ENCODE measurements at places on chromosomes 7 and 10.

- DNase-seq = no peak
These were observed 168.4 kb downstream of the COBL start for GRCh38 chr7:51148216-51148615.

DNA sequence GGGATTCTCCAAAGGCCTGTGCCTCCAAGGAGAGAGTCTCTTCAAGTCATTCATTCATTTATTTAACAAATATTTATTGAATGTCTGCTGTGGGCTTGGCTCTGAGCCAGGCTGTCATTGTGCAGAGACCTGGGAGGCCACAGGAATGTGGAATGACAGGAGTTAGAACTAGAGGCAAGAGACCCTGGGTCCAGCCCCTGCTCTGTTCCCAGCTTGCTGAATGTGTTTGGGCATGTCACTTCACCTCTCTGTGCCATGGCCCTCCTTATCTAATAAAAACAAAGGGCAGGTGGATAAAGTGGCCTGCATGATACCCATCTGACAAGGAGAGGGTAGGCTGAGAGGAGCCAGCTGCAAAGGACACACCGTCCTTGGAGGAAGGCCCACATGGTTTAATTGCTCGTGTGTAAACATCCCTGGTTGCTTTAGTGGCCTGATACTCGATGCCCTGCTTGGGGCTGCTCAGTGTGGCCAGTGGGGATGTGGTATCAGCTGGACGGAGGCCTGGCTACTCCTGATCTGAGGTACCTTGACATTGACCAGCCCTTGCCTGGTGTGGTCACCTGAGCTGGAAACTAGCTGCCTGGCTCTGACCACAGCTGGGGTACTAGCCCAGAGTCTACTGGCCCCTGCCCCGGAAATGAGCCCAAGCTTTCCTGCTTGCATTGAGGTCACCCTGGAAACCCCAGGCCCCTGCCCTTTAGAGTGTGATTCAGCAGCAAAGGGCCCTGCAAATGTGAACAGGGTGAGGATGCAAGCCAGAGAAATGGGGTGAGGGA is 116.2 kb downstream of the CDH23 start:
- no peak for DNase-seq

DNA sequence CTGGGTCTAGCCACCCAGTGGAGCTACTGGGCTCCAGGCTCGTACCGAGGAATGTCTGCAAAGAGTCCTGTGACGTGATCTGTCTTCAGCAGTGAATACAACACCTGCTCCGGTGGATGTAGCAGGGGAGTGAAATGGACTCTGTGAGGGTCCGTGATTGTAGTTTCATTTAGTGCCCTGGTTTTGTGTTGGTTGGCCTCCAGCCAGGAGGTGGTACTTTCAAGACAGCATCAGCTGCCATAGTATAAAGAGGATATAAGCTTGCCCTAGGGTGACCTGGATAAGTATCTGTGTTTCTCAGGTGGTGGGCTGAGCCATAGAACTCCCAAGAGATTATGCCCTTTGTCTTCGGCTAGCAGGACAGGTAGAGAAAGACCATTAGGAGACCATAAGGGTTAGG is 24.6 kb upstream of the WNT2 start:
- no peak for DNase-seq

DNA sequence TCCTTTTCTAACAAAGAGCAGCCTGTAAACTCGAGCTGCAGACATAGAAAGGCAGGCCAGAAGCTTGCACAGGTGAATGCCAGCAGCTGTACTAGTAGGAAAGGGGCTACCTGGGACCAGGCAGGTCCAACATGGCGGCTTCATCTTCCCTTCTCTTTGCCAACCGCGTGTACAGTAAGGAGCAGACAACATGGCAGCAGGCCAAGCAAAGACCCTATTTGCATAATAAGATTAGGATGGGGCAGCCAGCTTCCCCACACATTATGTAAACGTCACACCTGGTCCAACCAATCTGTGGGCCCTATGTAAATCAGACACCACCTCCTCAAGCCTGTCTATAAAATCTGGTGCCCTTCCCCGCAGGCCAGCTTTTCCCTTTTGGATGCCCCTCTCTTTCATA is 1186.5 kb upstream of the AUTS2 start:
- no peak for DNase-seq

DNA sequence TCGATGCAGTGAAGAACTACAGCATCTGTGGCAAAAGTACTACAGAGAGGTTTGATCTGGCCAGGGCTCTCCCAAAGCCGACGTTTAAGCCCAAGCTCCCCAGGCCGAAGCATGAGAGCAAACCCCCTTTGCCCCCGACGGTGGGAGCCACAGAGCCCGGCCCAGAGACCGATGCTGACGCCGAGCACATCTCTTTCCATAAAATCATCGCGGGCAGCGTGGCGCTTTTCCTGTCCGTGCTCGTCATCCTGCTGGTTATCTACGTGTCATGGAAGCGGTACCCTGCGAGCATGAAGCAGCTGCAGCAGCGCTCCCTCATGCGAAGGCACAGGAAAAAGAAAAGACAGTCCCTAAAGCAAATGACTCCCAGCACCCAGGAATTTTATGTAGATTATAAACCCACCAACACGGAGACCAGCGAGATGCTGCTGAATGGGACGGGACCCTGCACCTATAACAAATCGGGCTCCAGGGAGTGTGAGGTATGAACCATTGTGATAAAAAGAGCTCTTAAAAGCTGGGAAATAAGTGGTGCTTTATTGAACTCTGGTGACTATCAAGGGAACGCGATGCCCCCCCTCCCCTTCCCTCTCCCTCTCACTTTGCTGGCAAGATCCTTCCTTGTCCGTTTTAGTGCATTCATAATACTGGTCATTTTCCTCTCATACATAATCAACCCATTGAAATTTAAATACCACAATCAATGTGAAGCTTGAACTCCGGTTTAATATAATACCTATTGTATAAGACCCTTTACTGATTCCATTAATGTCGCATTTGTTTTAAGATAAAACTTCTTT is 2.3 kb downstream of the LRRTM3 start:
- no peak for DNase-seq

DNA sequence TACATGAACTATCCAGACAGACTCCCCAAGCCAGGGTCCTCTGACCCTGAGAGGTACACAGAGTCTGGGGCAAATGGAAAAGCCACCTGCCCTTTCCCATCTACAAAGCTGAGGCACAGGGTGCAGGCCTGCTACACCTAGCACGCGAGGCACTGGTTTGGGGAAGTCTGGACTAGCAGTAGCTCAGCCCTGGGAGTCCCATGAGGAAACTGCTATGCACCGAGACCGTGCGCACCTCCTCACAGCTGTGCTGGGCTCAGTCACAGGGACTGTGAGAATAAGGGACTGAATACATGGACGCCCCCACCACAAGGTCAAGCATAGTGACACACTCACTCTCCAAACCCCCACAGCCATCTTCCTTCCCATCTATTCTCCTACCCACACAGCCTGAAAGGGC is 8.2 kb downstream of the MAT1A start:
- DNase-seq = no peak

DNA sequence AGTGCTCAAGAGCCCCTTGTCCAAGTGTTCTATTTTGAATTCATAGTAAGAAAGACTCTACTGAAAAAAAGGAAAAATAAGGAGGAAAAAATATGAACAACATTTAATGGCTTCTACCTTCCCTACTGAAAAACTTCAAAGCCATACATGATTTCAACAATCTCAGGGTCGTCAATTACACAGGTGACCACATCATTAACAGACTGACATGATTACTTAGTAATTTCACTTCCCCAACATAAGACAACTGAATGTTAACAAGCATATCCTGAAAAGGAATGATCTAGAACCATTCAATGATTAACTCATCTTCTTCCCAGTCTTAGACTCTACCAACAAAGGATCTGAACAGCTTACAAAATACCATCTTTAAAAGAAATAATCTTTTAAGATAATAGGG is 34.8 kb downstream of the MEOX2 start:
- no peak for DNase-seq

DNA sequence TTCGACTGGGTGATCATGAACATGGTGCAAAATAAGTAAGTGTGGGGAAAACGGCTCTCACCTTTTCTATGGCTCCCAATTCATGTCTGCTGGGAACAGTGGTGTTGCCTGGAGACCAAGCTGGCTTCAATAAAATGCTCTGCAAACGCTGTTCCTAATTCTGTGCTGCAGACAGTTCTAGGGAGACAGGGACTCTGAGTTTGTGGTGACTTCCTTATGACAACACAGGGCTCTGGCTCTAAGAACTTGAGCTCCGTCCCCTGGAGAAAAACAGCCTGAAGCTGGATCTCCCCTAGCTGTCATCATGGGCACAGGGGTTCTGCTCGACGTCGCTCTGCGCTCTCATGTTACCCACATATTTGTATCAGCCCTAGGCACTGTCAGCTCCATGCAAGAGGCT is 61.0 kb upstream of the INSYN2A start:
- DNase-seq = no peak

DNA sequence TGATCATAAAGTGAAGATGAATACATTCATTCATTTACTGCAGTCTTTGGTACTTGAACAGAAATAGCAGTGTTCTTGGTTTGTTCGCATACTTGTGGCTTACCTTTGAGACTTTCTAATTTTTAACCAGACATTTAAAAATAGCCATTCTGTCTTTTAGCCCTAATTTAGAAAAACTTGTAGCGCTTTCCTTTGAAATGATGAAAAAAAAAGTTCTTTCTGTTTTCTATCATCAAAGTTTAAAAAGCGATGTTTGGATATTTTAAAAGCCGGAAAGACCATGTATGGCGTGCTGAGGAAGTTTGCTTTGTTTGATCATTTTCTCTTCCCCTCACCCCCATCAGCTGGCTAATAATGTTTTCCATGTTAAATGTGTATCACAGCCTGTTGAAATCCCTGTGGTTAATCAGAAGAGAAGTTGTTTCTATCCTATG is 116.3 kb downstream of the CUX1 start:
- DNase-seq = no peak

GRCh38 chr10:101451667-101452069 is 97.7 kb downstream of the BTRC start:
- DNase-seq = no peak

DNA sequence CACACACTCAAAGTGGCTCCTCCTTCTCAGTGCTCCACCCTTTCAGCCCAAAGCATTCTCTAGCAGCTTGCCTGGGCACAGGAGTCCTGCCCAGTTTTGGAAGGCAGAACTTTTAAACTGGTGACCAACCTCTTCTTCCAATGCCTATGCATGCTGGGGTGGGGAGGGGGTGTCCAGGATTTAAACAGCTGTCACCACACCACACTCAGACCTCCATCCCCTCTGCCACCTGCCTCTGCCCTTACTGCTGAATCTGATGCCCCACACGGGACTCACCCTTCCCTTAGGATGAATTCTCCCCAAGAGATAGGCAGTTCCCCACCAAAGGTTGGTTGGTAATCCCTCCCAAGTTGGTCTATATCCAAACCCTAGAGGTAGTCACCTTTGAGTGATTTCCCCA is 50.2 kb downstream of the FRMPD2 start:
- DNase-seq = no peak

- DNase-seq = no peak
These were observed 9.4 kb upstream of the IKZF1 start for GRCh38 chr7:50295133-50295532.

- no peak for DNase-seq
These were observed 506.0 kb downstream of the POM121L12 start for GRCh38 chr7:53541475-53541874.

DNA sequence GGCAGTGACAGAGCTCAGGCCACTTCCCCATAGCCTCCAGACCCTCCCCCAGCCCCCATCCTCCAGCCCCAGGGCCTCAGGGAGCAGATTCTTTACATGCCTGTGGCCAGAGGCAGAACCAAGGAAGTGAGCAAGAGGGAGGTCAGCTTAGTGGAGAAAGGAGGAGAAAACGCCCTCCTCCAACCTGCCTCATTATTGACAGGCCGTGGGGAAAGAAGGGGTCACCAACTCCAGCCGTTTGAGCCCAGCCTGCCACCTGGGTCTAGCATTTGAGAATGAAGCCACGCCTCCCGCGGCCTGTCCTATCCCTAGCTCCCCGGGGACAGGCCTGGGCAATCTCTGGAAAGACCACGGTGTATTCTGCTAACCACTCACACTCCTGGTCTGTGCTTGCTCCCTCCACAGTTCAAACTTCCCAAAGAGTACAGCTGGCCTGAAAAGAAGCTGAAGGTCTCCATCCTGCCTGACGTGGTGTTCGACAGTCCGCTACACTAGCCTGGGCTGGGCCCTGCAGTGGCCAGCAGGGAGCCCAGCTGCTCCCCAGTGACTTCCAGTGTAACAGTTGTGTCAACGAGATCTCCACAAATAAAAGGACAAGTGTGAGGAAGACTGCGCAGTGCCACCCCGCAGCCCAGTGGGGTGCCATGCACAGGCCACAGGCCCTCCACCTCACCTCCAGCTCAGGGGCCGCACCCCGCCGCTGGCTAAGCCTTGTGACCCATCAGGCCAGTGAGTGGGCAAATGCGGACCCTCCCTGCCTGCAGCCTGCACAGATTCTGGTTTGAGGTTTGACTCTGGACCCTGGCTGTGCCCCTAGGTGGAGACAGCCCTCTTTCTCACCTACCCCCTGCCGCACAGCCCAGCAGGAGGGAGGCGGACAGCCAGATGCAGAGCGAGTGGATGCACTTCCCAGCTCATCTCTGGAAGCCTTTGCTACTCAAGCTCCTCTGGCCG is 14.3 kb upstream of the TRIM8 start:
- DNase-seq = no peak

DNA sequence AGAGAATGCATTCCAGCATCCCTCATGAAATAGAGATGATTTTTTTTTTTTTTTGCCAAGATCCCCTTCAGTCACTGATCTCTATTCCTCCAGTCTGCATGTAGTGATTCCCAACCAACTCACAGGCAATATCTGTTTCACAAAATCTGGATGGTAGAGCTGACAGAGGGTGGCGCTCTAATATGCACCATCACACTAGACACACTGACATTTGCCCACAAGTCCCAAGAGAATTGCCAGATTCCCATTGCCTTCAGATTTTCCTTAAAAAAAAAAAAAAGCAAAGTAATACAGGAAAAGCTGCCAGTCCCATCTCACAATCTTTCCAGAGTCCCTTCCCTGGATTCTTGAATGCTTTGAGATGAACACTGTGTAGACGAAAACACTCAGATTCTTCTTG is 301.0 kb downstream of the SORCS1 start:
- no peak for DNase-seq

DNA sequence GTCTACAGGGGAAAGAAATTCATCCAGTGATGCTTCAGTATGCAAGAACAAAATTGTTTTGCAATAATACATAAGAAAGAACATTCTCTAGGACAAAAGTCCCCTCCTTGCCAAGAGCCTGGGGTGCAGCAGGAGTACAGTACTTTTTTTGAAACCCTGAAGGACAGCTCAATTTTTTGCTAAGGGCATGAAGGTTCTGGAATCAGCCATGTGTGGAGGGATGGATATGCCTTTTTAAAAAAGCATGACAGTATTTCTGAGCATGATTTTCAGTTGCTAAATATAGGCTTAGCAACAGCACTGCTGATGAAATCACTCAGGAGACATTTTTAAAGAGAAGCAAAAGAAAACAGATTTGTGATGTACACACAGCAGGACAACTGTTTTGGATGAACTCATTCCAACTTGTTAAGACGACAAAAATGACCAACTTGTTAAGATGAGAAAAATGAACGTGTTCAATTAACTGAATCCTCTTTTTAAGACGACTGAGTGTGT is 39.3 kb downstream of the HBP1 start:
- no peak for DNase-seq

DNA sequence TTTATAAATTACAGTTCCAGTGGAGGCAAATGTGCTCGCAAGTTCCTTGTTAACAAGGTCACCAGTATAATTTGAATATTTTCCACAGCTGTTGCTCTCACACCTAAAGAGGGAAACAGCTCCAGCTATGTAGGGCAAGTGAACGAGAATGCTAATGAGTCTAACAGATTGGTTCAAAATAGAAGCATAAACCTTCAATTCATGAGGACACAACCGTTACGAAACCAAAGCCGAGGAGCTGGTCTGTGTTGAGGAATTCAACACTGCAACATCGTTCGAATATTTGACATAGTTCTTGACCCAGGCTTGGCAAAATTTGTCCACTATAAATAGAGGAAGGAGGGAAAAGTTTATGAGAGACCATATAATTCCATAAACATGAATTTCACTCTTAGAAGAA is 161.3 kb downstream of the KLF6 start:
- DNase-seq = no peak

Data from esophagus squamous epithelium (tissue), 5 donors.